NCI-H2081 treated with DMSO at 0.1 percent for 48 hours (cell line): ENCODE measurements at places on chromosomes 1 and 21.

DNA sequence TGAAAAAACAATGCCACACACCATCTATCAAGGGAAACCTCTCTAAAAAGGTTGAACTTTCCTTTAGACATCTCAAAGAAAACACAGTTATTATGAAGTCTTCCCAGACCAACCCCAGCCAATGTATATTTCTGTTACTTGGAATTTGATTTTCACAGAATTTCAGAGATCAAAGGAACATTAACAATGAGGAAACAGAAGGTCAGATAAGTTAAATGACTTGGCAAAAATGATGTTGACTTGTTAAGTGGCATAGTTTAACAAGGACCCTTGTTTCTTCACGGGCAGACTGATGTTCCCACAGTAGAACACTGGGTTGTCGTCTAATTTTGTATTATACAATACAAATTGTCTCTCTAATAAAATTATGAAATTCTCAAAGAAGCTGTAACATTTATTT lies 29.0 kb downstream of the NME7 start:
- no peak for DNase-seq

- DNase-seq, result no peak
These were observed 12.0 kb downstream of the MAB21L3 start for GRCh38 chr1:116122955-116123757.

DNA sequence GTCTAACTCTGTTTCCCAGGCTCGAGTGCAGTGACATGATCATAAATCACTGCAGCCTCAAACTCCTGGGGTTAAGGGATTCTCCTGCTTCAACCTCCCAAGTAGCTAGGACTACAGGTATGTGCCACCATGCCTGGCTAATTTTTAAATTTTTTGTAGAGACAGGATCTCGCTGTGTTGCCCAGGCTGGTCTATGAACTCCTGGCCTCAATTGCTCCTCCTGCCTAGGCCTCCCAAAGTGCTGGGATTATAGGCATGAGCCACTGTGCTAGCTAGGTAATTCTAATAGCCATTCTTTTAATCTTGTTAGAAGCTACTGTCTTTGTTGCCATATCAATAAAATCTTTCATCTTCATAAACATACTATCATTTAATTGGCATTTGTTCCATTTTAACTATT lies 13.8 kb upstream of the MAST2 start:
- DNase-seq, result no peak

- DNase-seq, result no peak
These were observed 485.0 kb downstream of the DISC1 start for GRCh38 chr1:232111611-232112010.

- peak; percentile 30 for DNase-seq
These were observed 41.4 kb upstream of the LRRC8B start for GRCh38 chr1:89483010-89483756.

GRCh38 chr1:199121047-199121446 lies 482.2 kb downstream of the PTPRC start:
- no peak for DNase-seq

GRCh38 chr1:237223419-237223818 lies 181.4 kb downstream of the RYR2 start:
- DNase-seq, result no peak

- no peak for DNase-seq
These were observed 406.7 kb downstream of the GPATCH2 start for GRCh38 chr1:217224201-217224600.

DNA sequence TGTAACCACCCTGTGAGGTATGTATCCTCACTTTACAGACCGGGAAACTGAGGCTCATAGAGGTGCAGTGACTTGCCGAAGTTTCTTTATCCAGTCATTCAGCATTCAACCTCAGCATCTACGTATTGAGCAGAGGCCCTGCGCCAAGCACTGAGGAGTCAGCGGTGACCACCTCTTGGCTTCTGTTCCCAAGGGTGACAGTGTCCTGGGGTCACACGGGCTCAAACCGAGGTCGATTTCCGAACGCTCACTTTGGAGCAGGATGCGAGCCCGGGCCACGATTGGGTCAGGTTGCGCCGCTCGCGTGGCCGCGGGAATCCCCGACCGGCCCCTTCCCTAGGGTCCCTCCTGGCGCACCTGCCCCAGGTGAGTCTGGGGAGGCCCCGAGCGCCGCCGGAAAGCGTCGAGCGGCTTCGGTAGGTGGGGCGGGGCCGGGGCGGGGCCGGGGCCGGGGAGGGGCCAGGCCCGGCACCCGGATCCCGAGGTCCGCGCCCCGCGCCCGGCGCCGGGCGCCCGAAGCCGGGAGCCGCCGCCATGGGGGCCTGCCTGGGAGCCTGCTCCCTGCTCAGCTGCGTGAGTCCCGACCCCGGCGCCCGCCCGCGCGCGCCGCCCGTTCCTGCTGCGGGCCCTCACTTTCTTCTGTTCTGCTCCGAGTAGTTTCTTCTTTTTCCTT lies at the start of gene SERINC2:
Gene SERINC2 (plus strand): TSS at position 482 of the 673 bp plus-strand sequence. CDS start 53 bp downstream, at position 535.
- no peak for DNase-seq
